ENCODE measurements at places on chromosomes 6 and 20.

DNA sequence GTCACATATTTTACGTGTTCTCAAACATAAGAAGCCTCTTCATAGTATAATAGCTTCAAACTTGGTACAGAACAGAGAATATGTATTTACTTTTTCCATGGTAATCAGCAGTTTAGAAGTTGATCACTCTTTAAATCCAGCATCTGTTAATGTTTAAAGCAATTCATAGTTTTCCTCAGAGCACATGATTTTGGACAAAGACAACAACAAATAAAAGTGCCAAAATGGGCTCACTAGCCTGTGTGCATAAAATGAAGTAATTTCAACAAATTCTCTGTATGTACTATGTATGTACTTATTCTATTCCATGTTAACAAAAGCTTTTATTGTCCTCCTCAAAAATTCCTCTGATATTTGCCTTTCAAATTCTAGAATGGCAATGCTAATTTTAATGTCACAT, 38.1 kb upstream of the UST start:
- DNase-seq, result no peak

- no peak for DNase-seq
Measured at GRCh38 chr20:56968376-56969048, 297.9 kb downstream of the BMP7 start.

DNA sequence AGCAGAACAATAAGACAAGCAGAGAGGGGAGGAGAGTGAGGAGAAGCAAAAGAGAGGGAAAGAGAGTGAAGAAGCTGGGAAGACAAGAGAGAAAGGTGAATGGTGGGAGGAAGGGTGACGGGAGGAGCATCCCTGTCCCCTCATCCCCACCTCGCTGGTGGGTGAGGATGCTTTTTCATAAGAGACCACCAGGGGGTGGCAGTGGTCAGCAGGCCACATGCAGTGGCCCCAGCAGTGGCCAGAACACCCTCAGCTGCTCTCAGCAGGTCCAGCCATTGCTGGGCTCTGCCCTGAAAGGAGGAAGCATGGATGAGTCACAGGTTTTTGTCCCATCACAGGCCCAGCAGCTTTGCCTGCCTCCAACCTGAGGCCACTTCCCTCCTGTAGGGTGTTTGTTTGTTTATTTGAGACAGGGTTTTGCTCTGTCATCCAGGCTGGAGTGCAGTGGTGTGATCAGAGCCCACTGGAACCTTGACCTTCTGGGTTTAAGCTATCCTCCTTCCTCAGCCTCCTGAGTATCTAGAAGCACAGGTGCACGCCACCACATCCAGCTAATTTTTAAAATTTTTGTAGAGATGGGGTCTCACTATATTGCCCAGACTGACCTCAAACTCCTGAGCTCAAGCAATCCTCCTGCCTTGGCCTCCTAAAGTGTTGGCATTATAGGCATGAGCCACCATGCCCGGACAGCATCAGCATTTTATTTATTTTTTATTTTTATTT, 24.0 kb downstream of the FGD2 start:
- DNase-seq, result no peak

GRCh38 chr20:3371754-3372153, 35.7 kb downstream of the DNAAF9 start:
- no peak for DNase-seq

DNA sequence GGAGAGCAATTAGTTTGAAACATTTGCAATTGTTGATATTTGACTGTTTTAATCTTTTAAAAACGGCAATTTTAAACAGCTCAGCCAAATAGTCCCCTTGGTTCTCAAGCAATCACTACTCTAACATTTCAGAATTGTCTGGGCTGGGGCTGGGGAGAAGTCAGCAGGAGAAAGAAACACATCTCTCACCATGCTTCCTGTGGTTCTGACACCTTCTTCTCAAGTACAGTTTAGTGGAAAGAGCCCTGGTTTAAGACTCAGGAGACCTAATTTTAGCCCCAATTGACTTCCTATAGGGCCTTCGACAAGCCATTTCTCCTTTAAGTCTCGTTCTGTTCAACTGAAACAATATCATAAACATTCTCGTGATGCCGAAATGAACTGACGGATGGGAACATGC, 168.4 kb upstream of the CDYL start:
- DNase-seq, result no peak

DNA sequence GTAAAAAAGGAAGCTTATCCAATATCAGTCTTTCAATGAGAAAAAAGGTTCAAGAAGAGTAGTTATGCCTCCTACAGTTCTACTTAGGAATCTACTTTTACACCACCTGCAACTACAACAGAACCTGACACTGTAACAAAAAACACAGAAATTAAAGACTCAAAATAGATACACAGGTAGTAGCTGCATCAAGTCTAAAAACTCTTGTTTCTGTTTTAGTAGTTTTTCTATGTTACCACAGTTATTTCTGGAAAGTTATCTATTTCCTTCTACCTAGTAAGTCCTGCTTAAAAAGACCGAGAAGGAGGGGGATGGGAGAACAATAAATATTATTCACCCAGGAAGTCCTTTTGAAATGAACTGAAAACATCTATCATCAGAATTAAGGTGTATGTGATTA, 52.5 kb downstream of the ATG5 start:
- DNase-seq, result no peak

DNA sequence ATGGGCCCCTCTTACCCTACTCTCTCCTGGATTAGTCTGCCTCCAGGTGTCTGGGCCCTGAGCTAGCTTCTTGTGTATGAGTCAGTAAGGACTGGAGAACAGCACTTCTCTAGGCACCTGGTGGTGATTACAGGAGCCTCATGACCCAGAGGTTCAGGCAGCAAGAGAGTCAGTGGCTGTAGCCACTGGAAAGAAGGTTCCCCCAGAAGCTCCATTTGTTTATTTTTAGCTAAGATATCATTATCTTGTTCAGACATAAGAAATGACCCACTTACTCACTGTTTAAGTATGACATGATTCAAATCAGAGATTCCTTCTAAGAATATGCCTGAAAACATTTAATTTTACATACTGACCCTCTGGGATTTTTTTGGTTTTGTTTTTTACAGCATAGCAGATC, 23.6 kb upstream of the SLC4A11 start:
- DNase-seq, result no peak

DNA sequence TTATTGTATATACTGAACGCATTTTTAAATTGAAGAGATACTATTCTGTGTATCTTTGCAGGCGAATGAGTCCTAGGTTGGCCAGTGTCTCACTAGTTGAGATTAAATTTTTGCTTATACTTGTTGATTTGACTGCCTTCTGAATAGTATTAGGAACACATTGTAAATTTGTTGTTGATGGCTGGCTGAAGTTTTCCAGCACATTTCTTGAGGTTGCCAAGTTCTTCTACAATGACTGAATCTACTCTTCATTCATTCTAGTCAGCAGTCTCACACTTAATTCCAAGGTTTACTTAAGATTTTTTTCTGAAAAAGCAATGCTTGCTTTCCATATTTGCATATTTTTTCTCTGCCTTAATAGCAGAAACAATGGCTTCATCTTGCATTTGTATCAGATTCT, 151.7 kb downstream of the ZFAND3 start:
- no peak for DNase-seq

DNA sequence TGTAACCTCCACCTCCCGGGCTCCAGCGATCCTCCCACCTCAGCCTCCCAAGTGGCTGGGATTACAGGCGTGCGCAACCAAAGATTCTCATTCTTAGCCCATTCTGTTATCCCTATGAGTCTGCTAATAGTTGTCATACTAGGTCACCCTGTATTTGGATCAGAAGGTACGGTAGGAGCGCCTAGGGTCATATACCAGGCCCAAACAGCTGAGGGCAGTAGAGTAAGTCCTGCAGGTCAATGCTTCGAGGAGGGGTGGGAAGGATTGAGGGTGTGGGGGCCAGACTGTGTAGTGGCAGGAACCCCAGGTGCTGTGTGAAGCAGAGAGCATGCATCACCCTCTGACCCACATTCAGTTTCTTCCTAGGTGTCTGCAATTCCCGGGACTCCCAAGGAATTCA, 22.7 kb upstream of the POU5F1 start:
- DNase-seq, result no peak

DNA sequence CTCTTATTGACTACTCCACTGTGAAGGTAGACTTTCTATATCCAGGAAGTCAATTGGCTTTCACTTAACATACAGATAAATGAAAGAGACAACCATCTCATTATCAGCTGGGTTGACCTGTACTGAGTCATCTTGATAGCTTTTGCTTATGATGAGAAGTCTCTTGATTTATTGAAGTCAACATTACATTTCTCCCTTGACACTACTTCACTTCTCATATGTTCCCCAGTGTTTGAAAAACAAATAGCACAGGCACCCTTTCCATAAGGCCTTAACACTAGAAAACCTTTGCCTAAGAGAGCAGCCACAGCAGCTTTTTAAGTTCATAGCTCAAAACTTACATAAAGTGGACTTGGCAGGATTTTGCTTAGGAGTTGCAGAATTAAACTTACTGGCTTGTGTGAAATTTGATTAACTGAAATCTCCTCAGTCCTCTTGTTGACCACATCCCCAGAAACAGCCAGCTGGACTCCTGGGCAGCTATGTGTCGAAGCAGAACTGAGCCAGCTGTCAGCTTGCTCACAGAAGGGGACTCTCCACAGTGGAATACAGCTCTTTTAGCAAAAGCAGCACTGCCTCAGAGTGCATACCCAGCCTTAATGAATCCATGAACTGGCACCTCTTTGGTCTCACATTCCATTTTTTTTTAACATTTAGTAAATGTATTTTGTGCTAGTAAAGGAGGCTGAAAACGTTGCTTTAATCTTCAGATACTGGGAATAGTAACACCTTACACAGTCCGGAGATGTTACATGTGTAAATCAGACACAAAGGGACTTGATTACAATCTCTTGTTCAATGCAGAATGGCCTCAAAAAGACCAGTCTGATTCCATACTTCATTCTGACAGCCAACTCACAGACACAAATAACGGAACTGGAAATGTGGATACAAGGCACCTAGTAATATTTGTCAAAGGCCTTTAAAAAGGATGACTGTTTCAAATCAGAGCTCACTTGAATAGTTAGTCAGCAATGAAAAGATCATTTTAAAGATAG, 1532.7 kb downstream of the HACE1 start:
- DNase-seq, result no peak

- no peak for DNase-seq
Measured at GRCh38 chr6:37704066-37704465, 6.4 kb upstream of the MDGA1 start.

GRCh38 chr6:119267126-119267905, 82.2 kb downstream of the MAN1A1 start:
- no peak for DNase-seq

- DNase-seq, result no peak
Measured at GRCh38 chr6:95081949-95082348, 495.4 kb upstream of the MANEA start.

GRCh38 chr6:131555992-131556391, 17.0 kb upstream of the ARG1 start:
- no peak for DNase-seq

DNA sequence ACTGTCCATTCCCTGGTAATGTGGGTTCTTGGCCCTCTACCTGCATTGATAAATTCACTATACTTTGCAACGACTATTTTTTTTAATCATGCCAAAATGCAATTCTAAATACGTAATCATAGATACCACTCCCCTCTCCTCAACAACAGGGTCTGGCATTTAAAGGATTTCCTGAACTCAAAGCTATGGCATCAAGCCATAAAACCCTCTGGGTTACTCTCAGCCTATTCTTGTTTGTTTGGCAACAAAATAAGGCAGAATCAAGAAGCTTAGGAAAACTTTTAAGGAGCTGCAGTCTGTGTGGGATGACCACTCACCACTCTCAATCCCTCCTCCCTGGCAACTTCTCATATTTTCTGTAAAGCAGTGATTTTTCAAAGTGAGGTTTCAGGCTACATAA, 669.9 kb upstream of the ID4 start:
- DNase-seq, result no peak

DNA sequence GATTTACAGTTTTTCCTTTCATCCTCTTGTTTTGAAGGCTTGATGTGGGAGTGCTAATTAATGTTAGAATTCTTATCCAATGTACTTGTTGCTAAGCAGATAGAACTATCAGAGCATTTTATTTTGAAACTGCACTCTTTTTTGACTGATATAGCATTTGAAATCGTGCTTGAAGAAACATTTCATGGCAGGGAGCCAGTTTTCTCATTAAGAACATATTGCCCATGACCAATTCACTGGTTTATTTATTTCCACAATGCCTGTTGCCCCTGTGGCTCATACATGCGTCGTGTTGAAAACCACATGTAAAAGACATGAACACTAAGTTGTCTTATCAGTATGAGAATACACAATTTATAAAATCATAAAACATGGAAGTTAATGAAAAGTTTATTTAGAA, 479.7 kb upstream of the FLRT3 start:
- DNase-seq, result no peak

- DNase-seq, result no peak
Measured at GRCh38 chr20:37309936-37310590, 20.6 kb downstream of the MANBAL start.

DNA sequence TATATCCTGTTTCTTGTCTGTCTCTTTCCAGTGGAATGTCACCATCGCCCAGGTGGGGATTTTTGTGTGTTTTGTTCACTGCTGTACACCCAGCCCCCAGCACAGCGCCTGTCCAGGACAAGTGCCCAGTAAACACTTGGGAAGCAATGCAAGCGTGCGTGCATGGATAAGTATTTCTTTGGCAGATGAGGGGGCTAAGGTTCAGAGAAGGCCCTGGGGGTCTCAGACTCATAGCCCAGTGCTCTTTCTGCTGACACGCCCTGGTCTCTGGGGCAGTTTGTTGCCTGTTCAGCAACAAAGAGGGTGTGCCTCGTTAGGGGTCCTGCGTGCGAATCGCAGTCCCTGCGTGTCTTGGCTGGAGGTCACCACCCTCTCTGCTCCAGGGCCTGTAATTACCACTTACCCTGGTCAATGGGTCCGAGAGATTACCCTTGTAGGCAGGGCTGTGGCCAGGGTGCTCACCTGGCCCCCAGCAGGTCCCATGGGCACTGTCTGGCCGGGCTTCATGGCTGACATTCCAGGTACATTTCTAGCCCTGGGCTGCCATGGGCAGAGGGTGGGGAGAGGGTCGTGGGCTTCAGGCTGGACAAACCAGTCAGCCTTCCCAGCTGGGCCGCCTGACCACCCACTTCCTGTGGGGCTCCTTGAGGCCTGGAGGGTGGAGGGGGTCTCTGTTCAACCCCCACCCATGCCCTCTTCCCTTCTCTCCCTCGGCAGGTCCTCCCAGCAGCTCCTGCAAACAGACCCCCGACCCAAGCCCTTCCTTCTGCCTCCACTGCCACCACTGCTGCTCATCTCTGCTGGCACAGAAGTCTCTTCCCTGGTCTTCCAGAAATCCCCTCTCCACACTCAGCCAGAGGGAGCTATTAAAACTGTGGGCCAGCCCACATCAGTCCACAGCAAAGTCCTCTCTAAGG, 87.1 kb downstream of the CEBPB start:
- no peak for DNase-seq

All from activated CD4-positive, CD25-positive, alpha-beta regulatory T cell treated with anti-CD3 and anti-CD28 coated beads, Interleukin-2, amount 50 U/mL, for 16 hours (primary cell).